ENCODE measurements at places on chromosomes 16 and 17. TPM values are rescaled to one million over a fixed set of nuclear protein-coding genes. Genes with fewer than 3 reads are reported as not detected.
A peak's percentile ranks its signal among the peaks of the same experiment; 100 is the strongest.

DNA sequence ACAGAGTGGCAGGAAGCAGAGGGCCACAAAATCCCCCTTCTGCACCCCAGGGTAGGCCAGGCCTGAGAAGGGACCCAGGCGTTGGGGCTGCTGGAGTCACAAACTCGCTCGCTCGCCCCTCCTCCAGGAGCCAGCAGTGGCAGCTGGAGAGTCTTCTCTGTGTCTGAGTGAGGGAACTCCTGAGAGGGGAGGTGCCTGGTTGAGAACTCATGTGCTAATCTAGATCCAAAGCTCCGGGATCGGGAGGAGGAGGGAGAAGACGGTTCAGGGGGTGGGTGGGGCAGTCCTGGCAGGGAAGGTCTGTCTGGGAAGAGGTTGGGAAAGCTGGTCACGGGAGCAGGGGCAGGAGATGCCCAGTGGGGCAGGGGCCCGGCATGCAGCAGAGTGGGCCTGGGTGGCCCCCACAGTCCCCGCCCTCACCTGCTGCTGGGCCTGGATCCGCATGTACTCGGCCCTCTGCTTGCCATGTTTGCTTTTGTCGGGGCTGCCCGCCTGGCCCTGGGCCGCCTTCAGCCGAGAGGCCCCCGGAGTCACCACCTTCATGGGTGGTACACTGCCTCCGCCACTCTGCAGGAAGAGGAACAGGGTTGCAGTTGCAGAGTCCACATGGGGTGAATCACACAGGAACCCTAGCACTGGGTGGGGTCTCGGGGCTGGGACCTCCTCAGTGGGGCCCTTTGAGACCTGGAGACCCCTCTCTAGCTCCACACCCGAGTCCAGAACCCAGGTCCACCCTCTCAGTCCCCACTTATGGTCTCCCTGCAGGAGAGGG, 62.2 kb downstream of the SRCIN1 start:
- DNase-seq, result no peak

CETP gene
- polyA plus RNA-seq, result 1.6 TPM

CACNG1 gene
- 1.1 TPM for polyA plus RNA-seq

ANKRD40CL gene
- not detected for polyA plus RNA-seq

DNA sequence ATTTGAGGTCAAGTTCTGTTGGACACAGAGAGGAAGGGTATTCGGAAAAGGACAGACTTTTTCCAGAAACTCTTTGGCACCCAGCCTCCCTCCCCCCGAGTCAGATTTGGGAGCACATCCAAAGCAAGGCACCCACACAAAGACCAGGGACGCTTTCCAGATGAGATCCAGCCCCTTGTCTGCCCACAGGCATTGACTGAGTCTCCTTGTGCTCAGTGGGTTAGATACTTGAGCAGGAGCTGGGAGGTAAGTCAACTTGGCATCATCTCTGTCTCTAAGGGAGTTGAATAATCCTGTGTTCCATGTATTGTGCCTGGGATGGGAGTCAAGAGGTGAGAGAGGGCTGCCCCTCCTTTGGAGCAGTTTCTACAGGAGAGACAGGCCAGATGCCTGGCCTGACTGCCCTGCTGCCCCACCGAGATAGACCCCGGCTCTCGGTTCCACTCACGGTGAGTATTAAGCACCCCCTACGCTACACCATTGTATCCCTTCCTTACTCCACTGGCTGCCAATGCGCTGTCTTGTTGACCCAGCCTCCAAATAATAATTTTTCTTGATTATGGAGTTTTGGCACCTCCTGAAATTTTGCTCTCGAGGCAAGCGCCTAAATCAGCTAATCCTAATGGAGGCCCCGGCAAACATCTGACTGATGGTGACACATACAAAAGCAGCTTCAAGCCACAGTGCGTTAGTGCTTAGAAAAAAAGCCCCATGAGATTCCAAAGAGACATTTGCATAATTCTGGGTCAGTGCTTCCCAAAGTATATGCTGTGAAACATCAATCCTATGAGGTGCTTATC, 29.6 kb upstream of the MAP3K14 start:
- no peak for DNase-seq

KRT14 gene
- not detected for polyA plus RNA-seq

DNA sequence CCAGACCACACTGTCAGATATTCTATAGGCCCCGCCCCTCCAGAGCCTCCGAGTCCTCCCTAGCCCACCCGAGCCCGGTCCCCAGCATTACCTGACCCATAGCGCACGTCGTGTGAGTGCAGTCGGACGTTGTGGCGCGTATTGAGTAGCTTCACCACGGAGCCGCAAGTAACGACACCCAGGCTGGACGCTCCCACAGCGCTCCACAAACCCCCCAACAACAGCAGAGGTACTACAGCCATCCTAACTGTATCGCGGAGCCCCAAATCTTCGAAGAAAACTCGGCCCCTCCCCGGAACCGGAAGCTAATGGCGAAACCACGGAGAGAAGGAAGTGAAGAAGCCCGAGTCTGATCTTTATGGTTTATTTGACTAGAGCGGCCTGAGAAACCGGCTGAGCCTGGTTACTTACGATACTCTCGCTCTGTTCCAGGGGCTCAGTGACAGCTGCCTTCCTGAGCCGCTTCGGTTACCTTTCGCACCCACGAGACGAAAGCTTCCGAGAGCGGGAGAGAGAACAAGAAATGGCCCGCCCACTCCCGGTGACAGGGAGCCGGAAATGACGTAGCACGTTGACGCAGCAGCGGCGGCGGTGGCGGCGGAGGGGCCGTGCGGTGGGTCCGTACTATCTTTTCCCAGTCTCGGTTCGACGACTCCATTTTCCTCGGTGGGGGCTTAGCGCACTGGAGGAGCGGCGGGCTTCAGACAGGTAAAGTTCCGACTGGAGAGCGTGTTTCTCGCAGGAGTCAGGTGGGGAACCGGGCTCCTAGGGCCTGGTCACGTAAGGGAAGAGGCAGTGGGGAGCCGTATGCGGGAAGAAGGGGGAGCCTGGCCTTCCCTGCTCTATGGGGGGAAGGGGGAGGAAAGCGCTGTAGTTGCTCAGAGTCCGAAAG, at the start of the genes SDF2 and SUPT6H:
Gene SDF2 (minus strand): TSS at position 272 of the 892 bp plus-strand sequence. CDS start 30 bp downstream, at position 242.
Gene SUPT6H (plus strand): TSS at position 571 of the 892 bp plus-strand sequence. CDS start 11,197 bp downstream, outside the sequence.
- peak; percentile 88 for DNase-seq

SPATA32 gene
- polyA plus RNA-seq, result not detected

GRAP gene
- polyA plus RNA-seq, result 2.7 TPM

DNA sequence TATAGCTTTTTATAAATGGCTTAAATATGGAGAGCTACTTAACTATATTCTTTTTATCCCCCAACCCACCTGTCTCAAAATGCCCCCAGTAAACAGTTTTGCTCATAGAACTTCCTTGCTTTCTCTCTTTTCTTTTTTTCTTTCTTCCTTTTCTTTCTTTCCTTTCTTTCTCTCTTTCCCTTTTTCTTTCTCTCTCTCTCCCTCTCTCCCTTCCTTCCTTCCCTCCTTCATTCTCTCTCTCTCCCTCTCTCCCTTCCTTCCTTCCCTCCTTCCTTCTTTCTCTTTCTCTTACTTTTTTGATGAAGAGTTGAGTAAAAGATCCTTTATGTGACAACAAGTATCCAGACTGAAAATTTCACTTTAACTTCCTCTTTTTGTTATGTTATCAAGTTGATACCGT, 48.2 kb downstream of the KCNJ2 start:
- no peak for DNase-seq

DNA sequence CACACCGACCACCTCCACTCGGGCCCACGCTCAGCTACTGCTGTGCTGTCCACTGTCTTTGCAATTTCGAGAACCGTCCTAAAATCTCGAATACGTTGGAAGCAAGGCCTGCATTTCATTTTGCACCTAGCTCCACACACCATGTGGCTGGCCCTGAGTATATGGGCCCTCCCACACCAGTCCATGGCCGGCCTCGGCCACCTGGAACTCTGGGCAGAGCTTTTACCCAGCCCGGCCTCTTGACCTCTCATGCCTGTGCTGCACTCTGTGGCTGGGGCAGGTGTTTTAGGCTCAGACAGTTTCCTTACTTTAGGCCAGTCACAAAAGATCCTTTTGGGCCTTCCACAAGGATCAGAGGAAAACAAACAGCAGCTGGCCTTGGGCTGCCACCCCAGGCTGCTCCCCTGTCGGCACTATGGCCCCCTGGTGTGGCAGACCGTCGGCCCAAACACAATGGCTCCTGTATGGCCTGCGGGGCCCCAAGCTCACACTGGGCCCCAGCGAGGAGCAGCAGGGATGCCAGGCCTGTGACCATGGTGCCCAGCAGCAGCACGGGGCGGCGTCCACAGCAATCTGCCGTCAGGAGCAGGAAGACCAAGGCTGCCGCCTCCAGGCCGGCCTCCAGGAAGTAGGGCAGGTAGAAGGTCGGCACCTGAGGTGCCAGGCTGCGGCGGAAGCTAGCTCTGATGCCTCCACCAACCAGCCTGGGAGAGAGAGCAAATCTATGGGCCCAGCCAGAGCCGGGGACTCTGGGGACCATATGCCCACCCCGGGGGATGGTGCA, 2.5 kb downstream of the SLC22A31 start:
- no peak for DNase-seq

DNA sequence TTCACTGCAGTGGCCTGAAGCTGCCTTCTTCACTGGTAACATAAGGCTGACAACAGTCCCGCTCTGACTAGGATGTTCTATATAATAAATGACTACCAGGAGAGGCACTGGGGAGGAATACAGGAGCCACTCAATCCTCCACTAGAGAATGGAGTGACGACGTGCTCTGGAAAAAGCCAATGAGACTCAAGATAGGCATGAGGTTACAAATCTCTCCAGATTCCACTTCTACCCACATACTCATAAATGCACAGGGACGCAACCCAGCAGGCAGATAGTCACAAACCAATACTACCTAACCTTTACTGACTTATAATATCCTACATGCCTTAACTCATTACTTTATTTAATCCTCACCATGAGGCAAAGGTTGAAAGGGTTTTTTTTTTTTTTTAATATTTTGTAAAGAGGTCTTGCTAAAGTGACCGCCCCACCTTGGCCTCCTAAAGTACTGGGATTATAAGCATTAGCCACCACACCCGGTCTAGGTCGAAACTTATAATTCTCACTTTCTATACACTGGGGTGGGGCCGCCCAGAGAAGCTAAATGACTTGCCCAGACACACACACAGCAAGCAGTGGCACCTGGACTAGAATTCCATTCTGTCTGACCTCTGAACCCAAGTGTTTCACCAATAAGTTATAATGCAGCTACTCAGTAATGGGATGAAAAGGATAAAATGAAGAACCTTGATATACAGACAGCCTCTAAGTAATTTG, 33.7 kb downstream of the TOM1L2 start:
- DNase-seq, result no peak

CES4A gene
- polyA plus RNA-seq, result 4.1 TPM

PRSS8 gene
- polyA plus RNA-seq, result 8.7 TPM

TNS4 gene
- not detected for polyA plus RNA-seq

DNA sequence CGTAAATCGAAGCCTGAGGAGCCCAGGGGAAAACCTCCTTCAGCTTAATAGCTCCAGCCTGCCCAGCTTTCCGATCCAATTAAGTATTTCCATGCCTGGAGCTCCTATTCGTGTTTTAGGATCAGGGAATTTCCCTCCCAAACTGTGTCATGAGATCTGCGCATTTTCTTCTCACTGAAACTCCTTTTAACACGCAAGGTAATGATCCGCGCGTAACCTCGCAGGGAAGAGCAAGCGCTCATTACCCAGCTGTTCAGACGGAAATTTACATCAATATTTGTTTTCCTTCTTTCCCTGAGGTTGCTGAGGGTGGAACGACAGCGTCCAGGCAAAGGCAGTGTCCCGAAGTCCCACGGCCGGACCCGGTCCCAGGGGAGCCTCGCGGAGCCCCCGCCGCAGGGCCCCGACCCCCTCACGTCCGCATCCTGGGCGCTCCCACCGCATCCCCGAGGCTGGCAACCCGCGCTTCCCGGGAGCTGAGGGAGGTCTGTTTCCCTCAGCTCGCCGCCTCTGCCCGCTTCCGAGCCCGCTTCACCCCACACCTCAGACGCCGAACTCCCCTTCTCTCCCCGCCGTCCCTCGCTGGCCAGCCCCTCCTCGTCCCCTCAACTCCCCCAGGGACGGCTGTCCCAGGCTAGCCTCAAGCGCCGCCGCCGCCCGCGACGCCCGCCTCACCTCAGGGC, 415 bp downstream of the ABCA5 start:
- DNase-seq, result peak; percentile 77

DNA sequence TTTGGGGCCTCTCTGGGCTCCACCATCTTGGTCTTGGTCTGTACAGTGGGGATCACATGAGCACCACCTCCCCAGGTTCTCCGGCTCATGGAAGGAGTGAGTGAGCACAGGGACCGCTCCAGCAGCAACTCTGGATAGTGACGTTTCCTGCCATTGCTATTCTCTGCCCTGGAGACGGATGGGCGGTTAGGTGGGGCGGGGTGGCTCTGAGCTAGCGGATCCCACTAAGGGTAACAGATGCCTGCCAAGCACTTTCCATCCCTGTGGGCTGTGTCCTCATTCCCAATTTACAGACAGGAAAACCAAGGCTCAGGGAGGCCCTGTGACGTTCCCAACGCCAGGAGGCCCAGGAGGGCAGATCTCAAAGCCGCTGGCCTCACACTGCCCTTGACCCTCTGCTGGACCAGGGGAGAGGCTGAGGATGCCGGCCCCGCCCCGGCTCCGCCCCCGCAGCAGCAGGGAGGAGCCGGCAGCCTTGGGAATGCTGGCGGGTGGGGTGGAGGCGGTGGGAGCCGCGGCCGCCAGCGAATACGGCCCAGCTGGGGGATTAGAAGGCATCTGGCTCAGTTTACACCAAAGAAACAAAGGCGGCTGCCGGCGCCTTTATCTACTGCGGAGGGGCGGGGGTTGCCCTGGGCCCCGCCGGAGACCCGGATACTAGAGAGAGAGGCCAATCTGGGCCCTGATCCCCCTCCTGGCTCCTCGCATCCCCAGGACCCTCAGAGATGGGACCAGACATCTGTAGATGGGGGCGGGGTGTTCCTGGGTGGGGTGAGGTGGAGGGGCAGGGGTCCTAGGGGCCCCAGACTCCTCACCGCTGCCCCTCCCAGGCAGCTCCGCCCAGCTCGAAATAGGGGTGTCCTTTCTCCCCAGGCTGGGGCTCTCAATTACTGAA, 122.3 kb upstream of the CIBAR2 start:
- peak; percentile 68 for DNase-seq

VTN gene
- 0.56 TPM for polyA plus RNA-seq

GRCh38 chr16:51573191-51573590, 422.1 kb upstream of the SALL1 start:
- DNase-seq, result no peak

DNA sequence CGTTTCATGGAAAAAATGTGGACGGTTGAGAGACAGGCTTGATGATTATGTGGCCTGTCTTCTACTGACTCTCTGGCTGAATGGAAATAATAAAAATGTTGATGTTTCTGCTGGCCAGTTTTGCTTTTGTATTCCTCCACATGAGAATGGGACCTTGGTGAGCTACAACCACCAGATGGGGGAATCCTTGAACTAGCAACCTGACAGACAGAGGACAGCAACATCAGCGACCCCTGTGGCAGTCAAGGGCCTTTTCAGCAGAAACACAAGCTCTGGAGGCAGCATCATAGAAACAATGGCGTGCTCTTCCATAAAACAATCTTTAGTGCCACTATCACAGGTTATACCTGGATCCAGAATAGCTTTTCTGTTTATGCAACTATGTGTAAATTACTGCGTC, 84.0 kb upstream of the ATP2A3 start:
- no peak for DNase-seq

- peak; percentile 9 for DNase-seq
Observed at GRCh38 chr17:44473367-44473766, 29.8 kb downstream of the GPATCH8 start.

Data from brain (organoid and tissue), 16 donors.